ENCODE measurements at places on chromosomes 16 and 17.

- peaks cover 6% of the 10 kb centered on the region for H3K36me3 ChIP-seq
- no peak overlapping the region for H3K4me3 ChIP-seq
- no peak overlapping the region for H3K27ac ChIP-seq
- DNase-seq = no peak
- no peaks in the 10 kb centered on the region for H3K27me3 ChIP-seq
- no peaks in the 10 kb centered on the region for H3K4me1 ChIP-seq
Measured at GRCh38 chr17:17258998-17259397, 22.0 kb upstream of the FLCN start.

DNA sequence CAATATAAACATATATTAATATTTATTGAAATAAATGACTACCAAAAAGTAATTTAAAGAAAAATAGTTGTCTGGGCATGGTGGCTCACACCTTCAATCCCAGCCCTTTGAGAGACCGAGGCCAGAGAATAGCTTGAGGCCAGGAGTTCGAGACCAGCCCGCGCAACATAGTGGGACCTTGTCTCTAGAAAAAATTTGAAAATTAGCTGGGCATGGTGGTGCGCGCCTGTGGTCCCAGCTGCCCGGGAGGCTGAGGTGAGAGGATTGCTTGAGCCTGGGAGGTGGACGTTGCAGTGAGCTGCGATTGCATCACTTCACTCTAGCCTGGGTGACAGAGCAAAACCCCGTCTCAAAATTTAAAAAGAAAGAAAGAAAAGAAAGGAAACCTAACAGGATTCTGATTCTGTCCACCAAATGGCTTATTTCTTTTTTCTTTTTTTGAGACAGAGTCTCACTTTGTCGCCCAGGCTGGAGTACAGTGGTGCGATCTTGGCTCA, 3.4 kb upstream of the BPTF start:
- no peak overlapping the region for H3K4me3 ChIP-seq
- no peak overlapping the region for H3K27ac ChIP-seq
- DNase-seq = no peak

DNA sequence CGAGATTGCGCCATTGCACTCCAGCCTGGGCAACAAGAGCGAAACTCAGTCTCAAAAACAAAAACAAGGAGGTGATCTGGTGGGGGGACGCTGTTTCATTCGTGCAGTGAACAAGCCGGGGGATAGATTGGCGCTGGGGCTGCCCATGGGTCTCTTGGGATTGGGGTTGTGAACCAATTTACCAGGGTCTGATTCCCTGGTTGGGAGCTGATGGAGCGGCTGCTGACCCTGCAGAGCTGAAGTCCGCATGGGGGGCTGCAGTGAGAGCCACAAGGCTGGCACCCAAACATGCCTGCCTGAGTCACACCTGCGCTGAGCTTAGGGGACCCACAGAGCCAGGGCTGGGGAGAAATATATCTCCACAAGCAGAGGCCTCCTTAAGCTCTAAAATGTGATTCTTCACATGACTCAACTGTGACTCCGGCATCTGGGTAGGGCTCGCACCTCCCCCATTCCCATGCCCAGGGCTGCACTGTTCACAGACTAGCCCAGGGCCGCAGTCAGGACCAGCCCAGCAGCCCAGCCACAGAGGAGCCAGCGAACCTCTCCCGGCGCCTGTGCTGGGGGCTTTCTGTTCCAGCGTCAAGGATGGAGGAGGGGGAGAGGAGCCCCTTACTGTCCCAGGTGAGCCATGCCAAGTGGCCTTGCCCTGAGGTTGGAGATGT, 5.0 kb downstream of the TSPAN10 start:
- H3K27me3 ChIP-seq = no peaks in the 10 kb centered on the region
- no peak overlapping the region for H3K27ac ChIP-seq

- H3K36me3 ChIP-seq = no peaks in the 10 kb centered on the region
- no peak for DNase-seq
- no peak overlapping the region for H3K27ac ChIP-seq
Measured at GRCh38 chr16:2487903-2488531, 13.1 kb downstream of the TBC1D24 start.
